ENCODE measurements at places on chromosomes 7 and 10. TPM values are rescaled to one million over a fixed set of nuclear protein-coding genes. Genes with fewer than 3 reads are reported as not detected.
A peak's percentile ranks its signal among the peaks of the same experiment; 100 is the strongest.

The CEP55 gene
- total RNA-seq, result 1.7 TPM

The KAZALD1 gene
- 7.2 TPM for total RNA-seq

The OGA gene
- total RNA-seq, result 70.4 TPM

The IQUB gene
- total RNA-seq, result 0.38 TPM

The DNTT gene
- total RNA-seq, result not detected

The TEX36 gene
- total RNA-seq, result not detected

The DLX6 gene
- total RNA-seq, result 0.24 TPM

The CDH23 gene
- total RNA-seq, result 4.7 TPM

DNA sequence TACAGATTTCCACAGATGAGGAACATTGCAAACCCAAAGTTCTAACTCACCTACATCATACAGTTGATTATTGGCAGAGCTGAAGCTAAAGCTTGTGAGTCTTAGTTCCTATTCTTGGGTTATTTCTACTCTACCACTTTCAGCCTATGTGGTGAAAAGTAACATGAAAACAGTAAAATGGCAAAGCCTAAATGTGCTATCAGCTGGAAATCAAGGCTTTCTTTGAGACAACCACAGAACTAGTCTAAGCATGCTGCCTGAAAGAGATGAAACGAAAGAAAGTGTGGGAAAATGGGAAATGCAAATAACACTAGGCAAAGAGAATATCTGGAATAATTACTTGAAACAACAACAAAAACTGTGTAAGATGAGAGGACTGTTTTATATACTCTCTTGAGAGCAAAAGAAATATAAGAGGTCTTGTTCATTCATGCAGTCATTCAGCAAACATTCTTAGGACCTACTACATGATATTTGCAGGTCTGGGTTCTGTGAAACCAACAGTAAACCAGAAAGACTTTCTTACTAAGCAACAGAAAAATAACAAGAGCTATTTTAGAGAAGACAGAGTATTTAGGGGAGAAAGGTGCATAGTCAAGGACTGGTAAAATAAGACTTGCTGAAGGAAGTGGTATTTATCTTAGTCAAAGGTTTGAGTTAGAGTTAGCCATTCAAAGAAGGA, 437.1 kb downstream of the HTR7 start:
- DNase-seq, result no peak

DNA sequence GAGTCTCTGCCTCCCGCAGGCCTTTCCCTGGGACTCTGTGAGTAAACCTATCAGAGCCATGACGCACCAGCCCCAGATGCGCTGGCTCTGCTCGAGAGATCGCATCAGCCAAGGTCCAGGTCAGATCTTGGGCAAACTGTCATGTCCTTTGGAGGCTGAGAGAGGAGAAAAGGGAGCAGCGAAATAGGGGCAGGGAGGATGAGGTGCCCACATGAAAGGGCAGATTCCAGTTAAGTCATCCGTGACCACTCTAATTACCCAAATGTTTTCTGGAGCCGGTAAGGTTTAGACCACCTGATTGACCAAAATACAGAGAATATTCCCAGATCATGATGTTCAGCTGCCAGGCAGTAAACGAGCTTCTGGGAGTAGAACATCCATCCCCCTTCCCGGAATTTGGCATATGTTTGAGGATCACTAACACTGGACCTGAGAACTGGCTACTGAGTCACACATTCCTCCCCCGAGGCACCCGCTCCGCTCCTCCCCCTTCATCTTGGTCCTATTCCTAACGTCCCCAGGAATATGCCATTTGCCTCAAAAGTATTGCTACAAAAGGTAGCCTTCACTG, 88.0 kb downstream of the FGFR2 start:
- DNase-seq, result no peak

- peak; percentile 34 for DNase-seq
Measured at GRCh38 chr10:80413271-80413996, 5.1 kb downstream of the PRXL2A start.

- no peak for DNase-seq
Measured at GRCh38 chr10:106551501-106552062, 612.9 kb downstream of the SORCS1 start.

DNA sequence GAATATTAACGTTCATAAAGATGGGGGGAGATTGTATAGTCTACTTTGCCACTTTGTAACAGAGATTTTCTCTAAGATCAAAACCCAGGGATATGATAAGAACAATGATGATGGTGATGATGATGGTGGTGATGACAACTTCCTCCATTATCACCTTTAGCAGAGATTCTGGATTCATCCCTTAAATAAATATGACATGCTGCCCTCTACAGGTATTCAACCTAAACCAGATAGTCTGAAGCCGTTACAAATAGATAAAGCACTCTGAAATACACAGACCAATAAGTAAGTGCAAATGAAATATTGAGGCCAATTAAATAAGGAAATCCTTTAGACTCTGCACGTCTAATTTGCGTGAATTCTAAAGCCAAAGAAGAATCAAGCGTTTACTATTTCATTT, 211.5 kb downstream of the CREB5 start:
- DNase-seq, result no peak

GRCh38 chr10:53491774-53492173, 719.2 kb upstream of the MBL2 start:
- DNase-seq, result no peak

DNA sequence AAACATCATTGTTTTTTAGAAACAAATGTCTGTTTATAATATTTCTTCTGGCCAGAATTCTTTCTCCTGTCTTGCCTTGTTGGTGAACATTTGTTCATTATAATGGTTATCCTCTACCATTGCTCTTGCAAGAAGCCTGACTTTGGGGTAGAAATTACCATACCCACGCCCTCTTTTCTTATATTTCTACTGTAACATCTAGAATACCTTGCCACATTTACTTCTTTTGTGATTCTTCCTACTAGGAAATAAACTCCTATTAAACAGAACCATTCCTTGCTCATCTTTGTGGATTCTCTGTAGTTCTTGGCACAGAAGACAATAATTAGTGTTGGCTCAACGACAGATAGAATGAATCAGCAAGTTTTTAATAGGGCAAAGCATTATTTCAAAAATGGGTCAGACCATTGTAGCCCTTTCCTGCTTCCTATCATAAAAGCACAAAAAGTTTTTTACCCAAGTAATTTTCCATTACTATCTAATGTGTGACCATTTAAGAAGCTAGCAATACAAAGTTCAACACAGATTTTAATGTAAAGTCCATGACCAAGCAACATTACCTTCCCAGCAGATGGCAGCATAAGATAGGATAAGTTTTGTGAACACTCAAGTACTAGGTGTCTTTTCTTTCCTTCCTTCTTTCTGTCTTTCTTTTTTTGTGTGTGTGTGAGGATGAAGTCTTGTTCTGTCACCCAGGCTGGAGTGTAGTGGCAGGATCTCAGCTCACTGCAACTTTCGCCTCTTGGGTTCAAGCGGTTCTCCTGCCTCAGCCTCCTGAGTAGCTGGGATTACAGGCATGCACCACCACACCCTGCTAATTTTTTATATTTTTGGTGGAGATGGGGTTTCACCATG, 270.4 kb downstream of the HGF start:
- DNase-seq, result no peak

DNA sequence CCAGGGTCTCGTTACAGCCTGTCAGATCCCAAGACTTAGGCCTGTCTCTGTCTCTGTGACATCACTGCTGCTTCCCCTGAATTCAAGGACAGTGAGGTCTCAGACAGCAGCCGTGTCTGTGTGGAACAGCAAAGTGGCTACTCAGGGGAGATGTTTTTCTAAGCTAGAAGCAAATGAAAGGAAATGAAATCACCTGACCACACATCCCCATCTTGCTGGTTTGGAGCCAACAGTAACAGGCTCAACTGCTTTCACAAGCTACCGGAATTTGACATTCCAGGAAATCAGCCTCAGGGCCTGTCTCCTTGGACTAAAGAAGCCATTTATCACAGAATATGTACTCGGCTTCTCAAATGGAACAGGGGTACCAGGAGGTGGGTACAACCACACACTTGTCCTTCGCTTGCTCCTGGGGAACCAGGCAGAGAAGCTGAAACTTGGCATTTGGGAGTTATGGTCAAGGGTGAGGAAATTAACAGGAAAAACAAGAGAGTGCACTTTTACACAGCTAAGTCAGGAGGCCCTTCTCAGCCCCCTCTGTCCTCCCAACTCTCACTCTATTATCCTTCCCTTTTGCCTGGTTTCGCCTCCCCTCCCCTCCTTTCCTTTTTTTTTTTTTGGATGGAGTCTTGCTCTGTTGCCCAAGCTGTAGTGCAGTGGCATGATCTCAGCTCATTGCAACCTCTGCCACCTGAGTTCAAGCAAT, 73.2 kb downstream of the SPDYE5 start:
- DNase-seq, result peak; percentile 50

GRCh38 chr10:12262278-12262981, 66.4 kb downstream of the CDC123 start:
- DNase-seq, result no peak

- DNase-seq, result no peak
Measured at GRCh38 chr7:157490465-157490912, 153.7 kb downstream of the DNAJB6 start.

DNA sequence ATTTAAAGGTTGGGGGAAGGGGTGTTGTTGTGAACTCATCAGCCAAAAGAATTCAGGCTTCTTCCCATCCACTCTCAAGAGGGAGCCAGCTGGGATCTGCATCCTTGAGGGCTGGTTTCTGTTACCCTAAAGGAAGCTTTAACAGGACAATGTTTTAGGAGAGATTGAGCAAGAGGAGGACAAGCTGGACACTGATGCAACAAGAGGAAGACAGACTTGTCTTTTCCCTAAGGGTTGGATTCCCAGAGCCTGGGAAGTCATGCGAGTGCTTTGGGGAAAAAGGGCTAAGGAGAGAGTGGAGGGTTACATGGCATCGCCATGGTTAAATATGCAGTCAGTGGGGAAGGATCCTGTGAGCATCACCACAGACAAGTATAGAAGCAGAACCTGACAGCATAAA, 47.6 kb upstream of the PDE1C start:
- DNase-seq, result no peak

- DNase-seq, result no peak
Measured at GRCh38 chr10:86167762-86168128, 198.8 kb downstream of the GRID1 start.
